SIG-M5 (cell line): ENCODE measurements at places on chromosomes 7 and 10.

DNA sequence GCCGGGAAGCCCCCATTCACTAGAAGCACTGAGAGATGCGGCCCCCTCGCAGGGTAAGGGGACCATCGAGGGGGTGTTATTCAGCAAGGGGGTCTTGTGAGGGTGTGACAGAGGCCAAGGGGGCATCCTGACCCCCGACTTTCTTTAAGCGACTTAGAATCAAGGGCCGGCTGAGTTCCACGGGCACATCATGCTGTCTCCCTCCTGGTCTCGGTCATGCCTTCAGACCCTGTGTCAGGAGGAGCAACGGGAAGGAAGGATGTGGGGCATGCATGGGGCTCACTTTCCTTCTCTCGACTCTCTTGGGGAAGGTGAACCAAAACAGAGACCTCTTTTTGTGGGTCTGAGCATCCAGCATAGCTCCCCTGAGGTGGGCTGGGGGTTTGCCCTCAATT is 2.5 kb downstream of the ACSL5 start:
- no peak for DNase-seq

DNA sequence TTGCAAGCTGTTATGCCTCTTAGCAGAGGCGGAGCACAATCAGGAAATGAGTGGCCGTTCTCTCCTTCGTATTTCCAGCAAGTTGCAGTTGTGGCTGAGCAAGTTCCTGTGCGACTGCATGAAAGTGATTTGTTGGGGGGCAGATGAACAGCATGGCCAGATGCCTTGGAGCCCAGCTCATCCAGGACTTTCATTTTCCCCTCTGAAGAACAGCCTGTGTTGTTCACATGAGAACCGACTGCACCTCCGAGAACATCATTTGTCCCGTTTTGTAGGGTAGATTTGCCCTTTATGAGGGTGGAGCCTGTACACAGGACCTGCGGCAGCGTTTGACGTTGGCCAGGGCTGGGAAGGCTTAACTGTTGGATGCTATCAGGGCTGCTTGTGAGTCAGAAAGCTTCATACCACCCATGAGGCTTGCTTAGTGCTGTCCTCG is 4.4 kb downstream of the BAG3 start:
- DNase-seq: no peak

DNA sequence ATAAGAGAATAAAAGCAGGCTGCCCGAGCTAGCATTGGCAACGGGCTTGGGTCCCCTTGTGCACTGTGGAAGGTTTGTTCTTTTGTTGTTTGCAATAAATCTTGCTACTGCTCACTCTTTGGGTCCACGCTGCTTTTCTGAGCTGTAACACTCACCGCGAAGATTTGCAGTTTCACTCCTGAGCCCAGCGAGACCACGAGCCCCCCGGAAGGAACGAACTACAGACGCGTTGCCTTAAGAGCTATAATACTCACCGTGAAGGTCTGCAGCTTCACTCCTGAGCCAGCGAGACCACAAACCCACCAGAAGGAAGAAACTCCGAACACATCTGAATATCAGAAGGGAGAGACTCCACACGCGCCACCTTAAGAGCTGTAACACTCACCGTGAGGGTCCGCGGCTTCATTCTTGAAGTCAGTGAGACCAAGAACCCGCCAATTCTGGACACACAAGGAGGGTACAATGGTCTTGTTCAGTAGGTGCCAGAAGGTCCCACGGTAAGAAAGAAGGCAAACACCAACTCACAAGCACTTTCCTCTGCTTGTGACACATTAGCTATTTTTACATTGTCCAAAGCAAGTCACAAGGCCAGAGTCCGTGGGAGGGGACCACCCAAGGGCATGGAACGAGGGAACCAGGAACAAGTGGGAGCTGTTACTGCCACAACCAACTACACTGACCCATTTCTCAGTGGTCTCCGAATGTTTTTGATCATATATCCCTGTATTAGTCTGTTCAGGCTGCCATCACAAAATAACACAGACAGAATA is 29.2 kb upstream of the CACUL1 start:
- no peak for DNase-seq

- DNase-seq: no peak
Observed at GRCh38 chr10:131925716-131926115, 24.9 kb downstream of the PPP2R2D start.

DNA sequence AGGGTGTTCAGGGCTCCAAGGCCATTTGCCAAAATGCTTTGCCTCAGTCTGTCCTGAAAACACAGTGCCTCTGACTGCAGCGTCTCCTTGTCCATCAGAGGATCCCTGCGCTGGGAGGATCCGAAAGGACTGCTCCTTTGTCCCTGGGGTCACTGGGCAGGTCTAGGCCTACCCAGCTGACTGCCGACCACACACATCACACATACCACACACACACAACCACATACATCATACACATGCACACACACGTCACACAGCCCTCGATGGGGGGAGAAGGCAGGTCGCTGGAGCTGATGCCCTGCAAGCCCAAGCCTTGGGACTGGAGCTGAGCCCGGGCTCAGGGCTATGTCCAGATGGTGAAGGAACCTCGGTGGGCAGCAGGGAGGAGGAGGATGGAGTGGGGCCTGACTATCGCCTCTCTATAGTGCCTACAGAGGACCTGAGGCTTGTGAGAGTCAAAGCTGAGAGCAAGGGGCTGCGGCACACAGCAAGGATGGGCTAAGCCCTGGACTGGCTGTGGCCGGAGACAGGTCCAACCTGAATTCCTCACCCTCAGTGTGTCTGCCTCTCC is 29.1 kb downstream of the GPRIN2 start:
- DNase-seq: no peak

- DNase-seq: no peak
Observed at GRCh38 chr7:77293046-77293445, 93.4 kb upstream of the FGL2 start.

GRCh38 chr7:82677493-82677892 is 233.9 kb upstream of the CACNA2D1 start:
- DNase-seq: no peak

DNA sequence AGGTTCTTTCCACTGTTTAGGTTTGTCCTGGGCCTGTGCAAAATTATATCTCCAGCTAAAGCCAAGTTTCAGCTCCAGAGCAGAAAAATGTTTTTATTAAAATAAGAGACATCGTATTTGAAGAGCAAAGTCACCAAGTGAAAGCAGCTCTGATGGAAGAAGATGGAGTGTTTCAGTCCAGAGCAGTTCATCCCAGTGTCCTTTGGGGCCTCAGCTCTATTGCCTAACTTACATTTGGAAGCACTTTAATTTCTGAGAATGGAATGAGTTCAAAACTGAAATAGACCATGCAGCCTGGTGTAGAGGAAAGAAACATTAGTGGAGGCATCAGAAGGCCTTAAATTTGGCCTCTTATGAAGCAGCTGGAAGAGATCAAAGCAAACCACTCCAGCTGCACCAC is 545.2 kb downstream of the SORCS1 start:
- no peak for DNase-seq

DNA sequence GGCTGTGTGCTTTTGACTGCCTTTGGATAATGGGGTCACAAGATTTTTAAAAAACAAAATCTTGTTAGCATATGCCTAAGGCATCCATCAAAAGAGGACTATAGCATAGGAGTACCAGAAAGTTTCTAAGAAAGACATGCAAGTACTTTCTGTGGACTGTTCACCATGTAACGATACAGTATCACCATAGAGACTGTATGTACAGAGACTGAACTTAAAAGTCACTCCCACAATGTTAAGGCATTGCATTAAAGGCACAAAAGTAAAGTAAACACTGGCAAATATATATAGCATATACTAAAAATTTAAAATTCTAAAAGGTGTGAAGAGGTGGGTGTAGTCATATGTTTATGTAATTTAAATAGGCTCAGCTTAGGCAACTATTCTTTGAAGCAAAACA is 190.9 kb downstream of the IMMP2L start:
- DNase-seq: no peak

DNA sequence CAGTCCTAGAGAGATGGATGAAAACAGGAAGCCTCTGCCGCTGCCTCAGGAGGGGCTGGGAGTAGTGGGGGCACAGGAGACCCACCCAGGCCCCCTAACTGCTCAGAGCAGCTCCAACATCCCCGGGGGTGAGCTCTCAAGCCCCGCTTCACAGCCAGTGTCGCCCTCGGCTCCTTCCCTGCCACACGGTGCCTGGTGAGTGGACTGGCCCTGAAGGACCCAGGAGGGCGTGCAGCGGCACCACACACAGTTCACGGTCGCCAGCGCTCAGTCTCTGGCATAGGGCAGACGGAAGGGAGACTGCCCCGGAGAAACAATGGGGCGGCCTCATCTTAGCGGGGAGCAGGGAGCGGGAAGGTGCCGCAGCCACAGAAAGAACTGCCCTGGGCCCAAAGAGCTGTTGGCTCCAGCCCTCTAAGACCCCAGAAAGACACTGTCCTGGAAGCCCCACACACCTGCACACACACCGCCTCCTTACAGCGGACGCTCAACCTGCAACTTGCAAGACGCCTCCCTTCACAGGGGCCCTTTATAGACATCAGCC is 1.2 kb downstream of the CLDN15 start:
- no peak for DNase-seq

GRCh38 chr10:112966194-112966855 is 16.3 kb downstream of the TCF7L2 start:
- no peak for DNase-seq

- DNase-seq: no peak
Observed at GRCh38 chr10:70354556-70354955, 27.9 kb downstream of the LRRC20 start.

- DNase-seq: no peak
Observed at GRCh38 chr10:70295926-70296325, 12.1 kb upstream of the NPFFR1 start.

- DNase-seq: no peak
Observed at GRCh38 chr7:94974423-94974822, 67.0 kb downstream of the PPP1R9A start.
